ENCODE measurements at places on chromosomes 2 and 18.

- DNase-seq, result no peak
These were observed 199.5 kb upstream of the MEIS1 start for GRCh38 chr2:66235428-66235827.

DNA sequence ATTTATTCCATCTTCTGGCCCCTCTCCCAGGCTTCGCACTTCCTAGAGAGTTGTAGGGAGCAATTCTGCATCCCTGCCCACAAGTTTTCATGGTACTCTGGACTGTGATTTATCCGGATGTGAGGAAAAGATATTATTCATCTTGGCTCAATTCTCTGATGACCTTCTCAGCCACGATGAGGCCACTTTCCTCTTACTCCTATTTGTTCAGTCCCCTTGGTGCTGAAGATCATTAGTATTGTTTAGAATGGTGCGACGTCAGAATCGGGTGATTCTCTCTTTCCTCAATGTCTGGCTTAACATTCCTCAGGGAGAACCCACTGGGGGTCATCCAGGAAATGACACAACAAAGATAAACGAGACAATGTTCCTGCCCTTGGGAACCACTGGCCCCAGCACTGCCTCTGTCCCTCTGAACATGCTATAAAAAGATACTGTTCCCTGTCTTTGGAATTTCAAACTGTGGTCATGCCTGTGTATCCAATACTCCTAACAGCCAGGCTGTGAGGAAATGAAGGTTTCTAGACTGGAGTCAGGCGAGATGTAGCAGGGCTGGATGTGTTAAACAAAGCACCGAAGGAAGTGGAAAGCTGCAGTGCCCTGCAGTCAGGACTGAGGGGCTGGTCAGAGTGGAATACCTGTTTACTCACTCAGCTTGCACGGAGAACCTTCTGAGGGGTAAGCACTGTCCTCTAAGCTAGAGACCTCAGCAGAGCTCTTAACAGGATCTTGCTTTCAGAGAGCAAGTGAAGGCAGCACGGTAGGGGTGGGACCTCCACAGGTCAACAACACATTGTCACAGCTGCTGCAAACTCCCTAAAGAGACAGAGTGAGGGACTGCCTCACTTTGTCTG lies 12.9 kb upstream of the GLI2 start:
- peak; percentile 56 for DNase-seq

- no peak for DNase-seq
These were observed 109.8 kb downstream of the AOX1 start for GRCh38 chr2:200695601-200696000.

DNA sequence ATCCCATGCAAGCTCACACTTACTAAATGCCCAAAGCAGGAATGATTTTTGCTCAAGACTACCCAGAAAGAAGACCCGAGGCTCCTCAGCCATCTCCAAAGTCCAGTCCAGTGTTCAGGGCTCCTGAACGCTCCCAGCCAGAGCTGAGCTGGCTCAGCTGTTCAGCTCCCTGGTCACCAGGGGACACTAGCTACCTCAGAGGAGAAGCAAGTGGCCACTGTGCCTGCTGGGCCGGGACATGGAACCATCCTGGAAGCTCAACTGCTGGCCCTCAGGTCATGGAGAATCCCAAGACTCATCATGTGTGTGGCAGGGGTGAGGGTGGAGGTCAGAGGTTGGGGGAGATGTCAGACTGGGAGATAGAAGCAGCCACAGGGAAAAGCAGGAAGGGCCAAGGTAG lies 89.0 kb downstream of the GALNT14 start:
- no peak for DNase-seq

- DNase-seq, result no peak
These were observed 172.0 kb downstream of the TNS1 start for GRCh38 chr2:217830807-217831206.

DNA sequence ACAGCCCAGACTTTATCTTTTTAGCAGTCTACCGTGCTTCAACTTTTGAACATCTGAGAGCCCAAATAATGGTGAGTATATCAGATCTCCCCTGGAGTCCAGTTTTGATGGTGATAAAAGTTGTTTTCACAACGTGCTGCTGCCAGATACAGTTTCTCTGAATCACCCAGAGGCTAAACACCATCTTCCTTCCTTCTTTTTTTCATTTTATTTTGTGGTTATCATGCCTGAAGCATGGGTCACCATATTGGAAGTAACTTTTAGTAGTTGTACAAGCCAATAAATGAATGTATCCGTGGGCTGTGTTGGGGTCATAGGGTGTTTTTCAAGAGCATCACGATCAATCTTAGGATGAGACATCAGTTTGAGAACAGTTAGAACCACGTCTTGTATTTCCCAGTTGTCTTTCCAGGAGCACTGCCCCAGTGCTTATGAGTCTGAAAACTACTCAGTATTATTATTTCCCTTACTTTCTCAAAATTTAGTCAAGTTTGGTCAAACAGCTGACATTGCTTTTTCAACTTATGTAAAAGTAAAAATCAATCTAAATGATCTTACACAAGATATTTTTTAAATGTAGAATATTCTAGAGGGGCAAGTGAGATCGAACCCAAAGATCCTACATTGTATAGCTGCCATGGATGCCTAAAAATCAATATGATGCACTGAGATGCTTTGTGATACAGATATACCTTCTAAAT lies 311.4 kb downstream of the CTNNA2 start:
- peak; percentile 2 for DNase-seq

DNA sequence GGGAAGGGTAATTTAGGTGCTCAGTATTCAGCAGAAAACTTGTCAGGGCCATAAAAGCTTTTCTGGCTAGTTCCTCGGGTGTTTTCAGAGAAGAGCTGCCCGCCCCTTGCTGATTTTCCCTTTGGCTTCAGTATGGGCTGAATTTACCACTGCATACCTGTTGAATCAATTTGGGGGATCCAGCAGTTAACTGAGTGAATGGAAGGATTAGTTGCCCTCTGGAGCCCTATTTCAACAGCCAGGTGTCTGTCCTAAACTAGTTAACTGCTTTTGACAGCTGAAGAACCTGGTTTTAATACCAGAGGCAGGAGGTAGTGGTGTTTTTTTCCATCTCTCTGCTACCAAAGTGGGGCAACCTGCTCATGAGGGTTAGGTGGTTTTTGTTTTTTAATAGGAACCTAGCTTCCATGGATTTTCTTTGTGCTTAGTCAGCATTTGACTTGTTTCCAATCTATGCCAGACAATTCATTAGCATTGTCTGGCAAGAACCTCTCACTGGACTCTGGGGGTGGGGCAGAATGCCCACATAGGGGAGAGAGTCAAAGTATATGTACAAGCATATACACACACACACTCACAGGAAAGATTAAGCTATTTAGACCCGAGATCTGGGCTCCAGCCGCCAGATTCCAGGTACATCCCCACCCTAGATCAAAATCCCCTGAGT lies 166.5 kb upstream of the SIX3 start:
- no peak for DNase-seq

Measured in AG10803 (cell line).